ENCODE measurements at places on chromosomes 2 and 18.
A peak's percentile ranks its signal among the peaks of the same experiment; 100 is the strongest.

GRCh38 chr2:237208373-237209260 is 122.9 kb downstream of the COPS8 start:
- no peak for DNase-seq

GRCh38 chr2:108925735-108926134 is 63.3 kb downstream of the EDAR start:
- no peak for DNase-seq

- no peak for DNase-seq
Observed at GRCh38 chr2:204901591-204901990, 356.3 kb downstream of the PARD3B start.

GRCh38 chr18:27780061-27780745 is 396.7 kb downstream of the CDH2 start:
- no peak for DNase-seq

- no peak for DNase-seq
Observed at GRCh38 chr2:238863749-238864206, 15.9 kb downstream of the TWIST2 start.

DNA sequence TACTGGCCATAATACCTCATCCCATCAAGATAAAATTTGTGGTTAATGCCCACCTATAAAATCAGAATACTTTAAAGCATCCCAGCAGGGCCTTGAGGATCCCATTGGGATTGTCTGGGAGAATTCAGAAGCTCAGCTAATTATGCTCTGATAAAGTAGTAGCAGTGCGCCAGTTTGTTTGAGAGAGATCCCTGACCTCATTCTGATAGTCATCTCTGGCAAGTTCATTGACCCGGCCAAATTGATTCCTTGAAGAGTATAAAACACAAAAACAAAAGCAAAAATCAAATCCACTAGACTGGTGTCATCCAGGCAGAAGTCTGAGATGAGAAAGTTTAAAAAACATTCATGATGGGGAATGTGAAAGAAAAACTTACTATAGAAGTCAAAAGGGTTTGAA is 14.1 kb downstream of the ABCG5 start:
- DNase-seq: no peak

DNA sequence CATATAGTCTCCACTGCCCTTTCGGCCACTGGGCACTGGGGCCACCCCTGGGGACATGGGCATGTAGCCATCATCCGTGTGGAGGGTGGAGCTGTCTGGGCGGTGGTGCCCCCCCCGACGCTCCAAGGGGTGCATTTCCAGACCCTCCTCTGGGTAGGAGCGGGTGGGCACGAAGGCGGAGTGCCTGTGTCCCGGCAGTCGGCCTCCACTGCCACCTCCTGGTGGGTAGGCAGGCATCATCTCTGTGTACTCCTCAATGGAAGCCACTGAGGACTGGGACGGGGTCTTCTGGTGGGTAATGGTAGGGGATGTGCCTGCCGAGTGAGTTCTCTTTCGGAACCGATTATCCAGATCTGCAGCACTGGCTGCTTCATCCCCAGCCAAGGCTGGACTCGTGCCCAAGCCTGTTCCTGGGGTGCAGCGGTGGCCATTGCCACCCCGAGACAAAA is 2.8 kb downstream of the IRS1 start:
- DNase-seq: no peak

DNA sequence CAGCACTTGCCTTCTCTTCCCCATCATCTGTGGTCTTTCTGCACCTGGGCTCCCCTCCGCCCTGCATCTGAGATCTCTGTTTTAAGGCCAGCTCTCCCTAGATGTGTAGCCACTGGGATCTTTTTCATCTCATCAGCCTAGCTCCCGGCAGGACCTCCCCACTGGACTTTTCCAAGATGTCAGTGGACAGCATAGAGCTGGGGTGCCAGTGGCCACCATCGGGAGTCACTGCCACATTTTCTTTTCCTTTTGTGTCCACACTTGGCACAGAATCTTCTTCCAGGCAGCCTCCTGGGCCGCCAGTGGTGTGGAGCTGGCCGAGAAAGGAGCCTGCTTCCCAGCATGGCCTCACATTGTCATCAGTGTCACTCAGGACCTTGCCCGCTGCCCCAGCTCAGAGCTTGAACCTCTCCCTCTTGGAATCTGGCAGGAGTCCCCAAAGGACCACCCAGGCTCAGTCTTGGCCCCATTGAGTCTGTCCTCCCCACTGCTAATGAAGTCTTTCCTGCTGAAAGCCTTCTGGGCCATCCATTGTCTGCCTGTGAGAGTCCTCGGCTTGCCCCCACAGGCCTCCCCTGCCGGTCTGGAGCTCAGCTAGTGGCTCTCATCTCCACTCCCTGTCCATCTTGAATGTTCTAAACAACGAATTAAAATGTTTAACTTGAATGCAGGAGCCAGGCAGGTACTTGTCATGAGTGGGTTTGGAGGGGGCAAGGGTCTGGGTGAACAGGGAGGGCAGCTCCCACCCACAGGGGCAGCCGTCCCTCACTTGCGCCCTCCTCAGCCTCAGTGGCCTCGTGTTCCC is 324.4 kb downstream of the GBX2 start:
- DNase-seq: no peak

DNA sequence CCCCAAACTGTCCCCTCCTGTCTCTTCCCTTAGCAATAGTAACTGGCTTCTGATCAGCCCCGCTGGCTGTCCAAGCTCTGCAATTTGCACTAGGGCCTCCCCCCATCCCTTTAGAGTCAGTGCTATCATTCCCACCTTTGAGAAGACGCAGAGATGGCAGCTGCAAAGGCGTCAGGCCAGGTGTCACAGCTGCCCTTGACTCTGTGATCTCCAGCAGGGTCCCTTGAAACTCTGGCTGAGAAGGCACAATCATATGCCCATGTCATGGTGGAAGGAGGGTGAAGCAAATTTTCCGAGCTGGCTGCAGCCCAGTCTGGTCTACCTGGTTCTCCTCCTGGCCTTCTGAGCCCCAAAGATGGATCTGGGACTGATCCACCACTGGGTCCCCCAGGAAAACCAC is 49.2 kb upstream of the TEX51 start:
- no peak for DNase-seq

DNA sequence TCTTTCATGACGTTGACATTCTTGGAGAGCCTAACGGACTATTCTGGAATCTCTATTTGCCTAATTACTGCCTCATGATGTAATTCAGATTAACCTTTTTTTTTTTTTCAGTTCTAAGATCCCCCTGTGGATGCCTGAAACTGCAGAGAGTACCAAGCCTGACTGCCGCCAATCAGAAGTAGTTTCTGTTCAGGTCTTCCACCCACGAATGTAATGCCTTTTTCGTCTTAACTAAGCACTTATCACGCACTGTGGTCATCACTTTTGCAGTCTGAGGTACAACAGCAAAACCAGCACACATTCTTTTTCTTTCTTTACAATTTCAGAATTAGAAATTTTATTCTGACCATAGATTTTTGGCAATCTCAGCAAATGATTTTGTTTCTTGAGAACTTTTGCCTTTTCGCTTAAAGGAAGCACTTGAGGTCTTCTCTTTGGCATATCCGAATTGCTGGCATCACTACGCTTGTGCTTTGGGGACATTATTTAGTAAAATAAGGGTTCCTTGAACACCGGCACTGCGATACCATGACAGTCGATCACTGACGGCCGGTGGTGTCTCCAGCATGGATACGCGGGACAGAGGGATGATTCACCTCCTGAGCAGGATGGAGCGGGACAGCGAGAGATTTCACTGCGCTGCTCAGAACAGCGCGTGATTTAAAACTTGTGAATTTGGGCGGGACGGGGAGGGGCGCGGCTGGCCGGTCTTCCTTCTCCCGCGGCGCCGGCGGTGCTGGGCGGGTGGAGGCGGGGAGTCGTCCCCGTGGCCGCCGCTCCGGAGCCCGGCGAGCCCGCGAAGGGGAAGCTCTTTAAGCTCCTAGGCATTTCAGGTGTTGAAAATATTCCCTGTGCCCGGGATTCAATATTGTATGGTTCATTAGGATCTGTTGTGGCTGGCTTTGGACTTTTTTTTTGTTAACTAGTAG is 32.0 kb upstream of the GPR55 start:
- DNase-seq: peak; percentile 55

- no peak for DNase-seq
Observed at GRCh38 chr2:115386465-115386864, 944.0 kb downstream of the DPP10 start.

GRCh38 chr18:49547701-49548100 is 14.2 kb upstream of the LIPG start:
- DNase-seq: no peak

- no peak for DNase-seq
Observed at GRCh38 chr2:112621790-112622527, 23.8 kb upstream of the SLC20A1 start.

GRCh38 chr2:145731467-145731866 is 1211.5 kb upstream of the ZEB2 start:
- no peak for DNase-seq

GRCh38 chr2:75892490-75892889 is 181.8 kb upstream of the GCFC2 start:
- no peak for DNase-seq

GRCh38 chr2:235068701-235069100 is 116.9 kb downstream of the SH3BP4 start:
- DNase-seq: no peak

DNA sequence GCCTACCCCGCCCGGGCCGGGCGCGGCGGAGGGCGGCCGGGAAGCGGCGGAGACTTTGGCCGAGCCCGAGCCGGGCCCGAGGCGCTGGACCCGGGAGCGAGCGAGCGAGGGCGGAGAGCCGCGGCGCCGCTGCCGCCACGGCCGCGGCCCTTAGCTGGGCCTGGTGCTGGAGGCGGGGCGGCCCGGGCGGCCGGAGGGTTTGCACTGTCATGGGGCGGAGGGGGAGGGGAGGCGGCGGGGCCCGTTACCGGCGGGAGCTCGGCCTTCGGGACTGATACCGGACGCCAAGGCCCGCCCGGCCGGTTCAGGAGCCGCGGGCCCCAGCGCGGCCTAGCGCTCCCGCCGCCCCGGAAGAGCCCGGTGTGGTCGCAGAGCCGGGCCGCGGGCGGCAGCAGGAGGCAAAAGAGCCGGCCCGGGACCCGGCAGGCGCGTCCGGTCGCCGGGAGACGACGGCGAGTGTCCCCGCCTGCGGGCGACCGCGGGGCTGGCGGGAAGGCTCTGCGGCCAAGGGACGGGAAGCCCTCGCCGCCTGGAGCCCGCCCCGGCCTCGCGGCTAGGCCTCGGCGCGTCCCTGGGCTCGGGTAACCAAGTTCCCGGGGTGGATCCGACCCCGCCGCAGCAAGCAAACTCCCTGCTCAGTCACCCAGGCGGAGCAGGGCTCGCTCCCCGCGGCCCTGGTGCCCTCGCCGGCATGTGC is 697 bp downstream of the KCMF1 start:
- DNase-seq: peak; percentile 74

DNA sequence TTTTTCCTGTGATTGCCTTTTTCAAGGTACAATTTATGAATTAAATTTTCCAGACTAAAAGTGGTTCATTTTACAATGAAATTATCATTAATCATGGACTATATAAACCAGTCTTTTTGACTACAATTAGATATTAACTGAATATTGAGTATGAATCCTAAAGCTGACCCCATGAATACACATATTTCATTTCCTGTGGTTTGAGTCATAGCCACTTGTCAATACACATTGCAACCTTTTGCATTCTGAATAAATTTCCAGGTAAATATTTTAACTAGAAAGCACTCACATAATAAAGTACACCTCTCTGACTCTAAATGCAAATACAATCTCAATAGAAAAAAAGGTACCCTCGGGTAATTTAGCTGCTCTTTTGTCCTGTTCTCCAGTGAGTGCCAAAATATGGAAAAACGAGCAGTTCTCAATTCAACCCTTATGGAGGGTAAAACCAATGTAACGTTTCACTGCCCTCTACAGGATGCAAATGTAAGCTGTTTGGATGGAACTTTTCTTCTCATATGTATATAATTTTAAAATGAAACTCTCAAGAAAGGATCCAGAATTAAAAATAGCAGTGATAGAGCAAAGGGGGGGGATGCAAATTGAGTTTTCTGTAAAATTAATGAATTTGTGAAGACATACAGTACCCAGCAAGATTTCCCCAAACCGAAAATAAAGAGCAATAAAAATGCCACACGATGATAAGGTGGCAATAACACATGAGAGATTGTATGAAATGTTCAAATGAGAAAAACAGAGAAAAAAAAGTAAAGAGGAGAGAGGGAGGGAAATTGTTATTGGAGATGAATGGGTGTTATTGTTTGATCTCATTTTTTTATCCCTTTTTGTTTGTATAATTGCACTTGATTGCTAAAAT is 1795.7 kb upstream of the PIK3C3 start:
- no peak for DNase-seq

DNA sequence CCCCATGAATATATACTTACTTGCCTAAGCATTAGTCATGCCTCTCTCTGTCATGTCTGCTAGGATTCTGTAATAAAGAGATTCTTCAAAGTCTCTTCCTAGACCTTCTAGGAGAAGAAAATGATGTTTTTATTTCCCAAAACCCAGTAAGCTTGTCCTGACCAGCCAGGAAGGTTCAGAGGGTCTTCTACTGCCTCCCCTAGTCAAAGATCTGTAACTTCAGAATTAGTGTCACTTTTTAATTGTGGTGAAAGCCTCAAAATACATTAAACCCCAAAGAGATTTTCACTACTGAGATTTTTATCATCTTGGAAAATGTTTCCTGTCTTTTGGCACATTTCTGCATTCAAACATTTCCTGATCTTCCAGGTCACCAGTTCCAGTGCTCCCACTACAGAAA is 232.9 kb upstream of the STK17B start:
- DNase-seq: no peak

DNA sequence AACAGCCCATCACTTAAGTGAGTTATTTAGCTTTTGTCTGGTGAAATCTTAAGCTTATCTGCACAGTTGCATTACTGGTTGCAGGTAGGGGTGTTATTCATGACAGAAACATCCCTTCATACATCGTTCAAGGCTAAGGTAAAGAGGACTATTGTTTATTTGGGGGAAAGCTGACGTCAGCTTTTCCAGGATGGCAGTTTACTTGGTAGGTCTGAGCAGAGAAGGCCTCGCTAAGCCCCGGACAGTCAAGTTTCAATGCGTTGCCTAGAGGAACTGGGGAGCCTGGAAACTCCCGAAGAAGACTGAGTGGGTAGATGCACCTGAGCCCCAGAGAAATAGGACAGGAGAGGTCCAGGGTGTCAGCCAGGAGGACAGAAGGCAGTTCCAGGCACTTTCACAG is 2.2 kb downstream of the RNU4ATAC start:
- no peak for DNase-seq

DNA sequence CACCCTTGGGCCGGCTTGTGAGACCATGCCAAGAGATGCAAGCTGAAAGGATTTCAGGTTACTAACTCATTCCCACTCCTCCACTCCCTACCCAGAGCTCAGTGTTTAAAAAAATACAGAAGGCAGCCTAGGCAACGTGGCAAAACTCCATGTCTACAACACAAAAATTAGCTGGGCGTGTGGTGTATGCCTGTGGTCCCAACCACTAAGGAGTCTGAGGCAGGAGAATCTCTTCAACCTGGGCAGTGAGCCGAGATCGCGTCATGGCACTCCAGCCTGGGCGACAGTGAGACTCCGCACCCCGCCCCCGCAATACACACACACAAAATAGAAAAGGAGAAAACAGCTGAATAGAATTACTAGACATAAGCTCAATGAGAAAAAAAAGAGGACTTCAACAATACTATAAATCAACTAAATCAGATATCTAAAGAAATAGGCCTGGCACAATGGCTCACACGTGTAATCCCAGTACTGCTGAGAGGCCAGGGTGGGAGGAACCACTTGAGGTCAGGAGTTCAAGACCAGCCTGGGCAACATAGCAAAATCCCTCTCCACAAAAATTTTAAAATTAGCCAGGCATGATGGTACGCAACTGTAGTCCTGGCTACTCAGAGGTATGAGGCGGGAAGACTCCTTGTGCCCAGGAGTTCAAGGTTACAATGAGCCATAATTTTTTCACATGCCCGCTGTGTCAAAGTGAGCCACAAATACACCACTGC is 10.1 kb downstream of the IWS1 start:
- DNase-seq: no peak
